CD4-positive, alpha-beta T cell treated with Interleukin-1 beta for 1 hour (primary cell): ENCODE measurements at places on chromosomes 13 and 19.

- DNase-seq, result no peak
These were observed 122.3 kb downstream of the SLC7A1 start for GRCh38 chr13:29473166-29473565.

DNA sequence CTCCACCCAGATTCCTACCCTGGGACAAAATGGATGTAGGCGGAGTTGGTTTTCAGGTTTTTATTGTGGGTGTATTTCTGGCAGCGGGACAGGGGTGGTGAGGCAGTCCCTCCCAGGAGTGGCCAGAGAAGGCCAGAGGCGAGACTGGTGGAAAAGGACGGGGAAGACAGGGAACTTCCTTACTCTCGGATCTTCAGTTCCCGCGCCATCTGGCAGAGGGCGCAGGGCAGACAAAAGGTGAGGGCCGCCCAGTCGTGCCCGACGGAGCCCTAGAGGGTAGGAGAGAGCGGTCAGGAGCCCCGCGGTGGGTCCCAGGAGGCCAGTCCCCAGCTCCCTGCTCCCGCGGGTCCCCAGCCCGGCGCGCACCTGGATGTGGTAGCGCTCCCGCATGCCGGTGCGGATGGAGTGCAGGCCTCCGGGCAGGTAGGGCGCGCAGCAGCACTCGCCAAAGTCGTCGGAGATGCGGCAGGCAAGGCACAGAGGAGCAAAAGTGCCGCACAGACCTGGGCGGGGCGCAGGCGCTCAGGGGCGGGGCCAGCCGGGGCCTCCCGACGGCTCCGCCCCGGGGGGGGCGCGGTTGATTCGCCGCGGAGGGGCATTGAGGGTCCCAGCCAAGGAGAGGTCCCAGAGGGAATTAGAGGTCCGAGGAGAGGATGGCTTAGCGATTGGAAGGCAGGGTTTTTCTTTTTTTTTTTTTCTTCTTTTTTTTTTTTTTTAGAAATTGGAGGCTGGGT lies 3.0 kb downstream of the CNFN start:
- peak; percentile 67 for DNase-seq

- peak; percentile 24 for DNase-seq
These were observed 106.5 kb downstream of the TEX26 start for GRCh38 chr13:31038834-31039552.

DNA sequence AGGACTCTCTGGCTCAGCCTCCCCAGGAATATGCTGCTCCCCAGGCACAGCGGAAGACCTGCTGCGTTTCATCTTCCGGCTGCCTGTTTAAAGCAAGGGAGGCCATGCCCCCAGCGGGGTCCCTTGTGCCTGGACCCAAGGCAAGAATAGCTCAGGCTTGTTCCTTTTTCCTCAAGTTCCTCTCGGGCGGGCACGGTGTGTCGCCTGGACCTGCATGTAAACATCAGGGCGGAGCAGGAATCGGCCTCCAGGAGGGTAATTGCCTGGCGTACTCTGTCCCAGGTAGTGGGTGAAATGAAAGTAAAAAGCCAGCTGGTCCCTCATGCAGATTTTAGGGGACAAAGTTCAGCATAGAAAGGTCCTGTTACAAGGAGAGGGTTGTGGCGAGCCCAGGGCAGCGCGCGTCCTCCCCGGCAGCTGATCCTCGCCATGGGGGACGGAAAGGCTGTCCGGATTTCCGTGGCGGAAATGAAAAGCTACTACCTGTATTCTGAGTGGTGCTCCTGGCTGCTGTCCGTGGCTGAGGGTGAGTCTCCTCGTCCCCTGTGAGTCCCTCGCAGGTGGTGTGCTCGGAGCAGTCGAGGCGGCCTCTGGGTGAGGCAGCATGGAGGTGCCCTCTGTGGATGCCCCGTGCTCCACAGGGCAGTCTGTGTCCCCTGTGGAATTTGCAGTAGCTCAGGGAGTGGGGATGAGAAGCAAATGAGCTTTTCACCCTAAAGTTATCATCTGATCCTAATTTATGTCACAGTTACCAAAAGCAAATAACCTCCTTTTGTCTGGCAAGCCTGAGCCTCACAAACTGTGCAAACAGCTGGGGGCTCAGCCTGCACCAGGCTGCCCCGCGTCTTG lies 16.2 kb downstream of the MCF2L start:
- no peak for DNase-seq

GRCh38 chr13:52130641-52131040 lies 1.8 kb upstream of the NEK5 start:
- DNase-seq, result no peak

DNA sequence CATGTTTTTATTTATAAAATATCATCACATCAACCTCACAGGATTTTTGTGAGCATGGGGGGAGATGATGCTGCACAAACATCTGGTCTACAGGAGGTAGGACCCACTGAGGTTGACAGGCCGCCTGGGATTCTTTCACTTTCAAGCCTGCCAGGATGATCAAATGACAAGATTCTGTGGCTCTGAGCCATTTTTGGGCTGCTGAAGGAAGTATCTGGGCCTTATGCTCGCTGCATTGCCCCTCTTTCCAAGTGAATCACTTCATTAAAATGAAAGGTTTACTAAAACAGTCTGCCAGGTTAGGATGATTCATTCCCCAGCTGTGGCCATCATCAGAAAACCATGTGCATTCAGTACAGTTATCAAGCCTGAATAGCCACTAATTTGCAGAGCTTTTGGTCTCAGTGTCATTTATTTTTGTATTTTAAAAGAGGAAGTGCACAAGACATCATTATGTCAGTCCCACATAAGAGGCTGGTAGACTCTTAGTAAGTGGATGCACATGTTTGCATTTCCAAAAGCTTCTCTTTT lies 34.4 kb downstream of the STARD13 start:
- DNase-seq, result no peak

DNA sequence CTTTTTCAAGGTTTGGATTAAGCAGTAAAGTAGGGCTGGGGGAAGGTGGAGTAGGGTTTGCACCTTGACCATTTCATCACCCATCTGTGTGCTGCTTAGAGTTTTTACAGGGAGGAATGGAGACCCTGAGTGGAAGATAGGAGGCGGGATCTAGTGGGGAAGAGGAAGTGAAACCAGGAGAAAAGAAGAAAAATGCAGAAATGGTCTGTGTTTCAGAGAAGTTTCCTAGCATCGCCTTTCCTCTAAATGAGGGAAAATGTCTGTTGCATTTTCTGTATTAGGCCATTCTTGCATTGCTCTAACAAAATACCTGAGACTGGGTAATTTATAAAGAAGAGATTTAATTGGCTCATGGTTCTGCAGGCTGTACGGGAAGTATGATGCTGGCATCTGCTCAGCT lies 64.1 kb downstream of the TPT1 start:
- no peak for DNase-seq

DNA sequence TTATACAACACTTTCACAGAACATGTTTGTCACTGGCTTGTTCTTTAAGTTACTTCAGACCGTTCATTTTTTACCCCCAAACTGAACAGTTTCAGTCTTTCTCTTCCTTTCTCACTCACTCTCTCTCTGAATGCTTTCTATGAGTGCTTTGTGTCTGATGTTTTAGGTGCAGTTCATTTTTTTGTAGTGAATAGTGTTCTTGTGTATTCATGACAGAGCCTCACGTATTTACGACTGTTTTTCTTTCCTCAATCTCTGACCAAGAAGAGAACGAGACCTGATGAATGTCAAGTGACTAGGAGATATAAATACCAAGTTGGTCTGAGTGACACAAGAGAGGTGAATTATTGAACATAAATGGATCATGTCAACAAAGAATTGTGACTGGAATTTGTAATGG lies 1525.0 kb upstream of the MIR17HG start:
- DNase-seq, result no peak

GRCh38 chr19:11322269-11323024 lies 17.0 kb downstream of the RAB3D start:
- no peak for DNase-seq

DNA sequence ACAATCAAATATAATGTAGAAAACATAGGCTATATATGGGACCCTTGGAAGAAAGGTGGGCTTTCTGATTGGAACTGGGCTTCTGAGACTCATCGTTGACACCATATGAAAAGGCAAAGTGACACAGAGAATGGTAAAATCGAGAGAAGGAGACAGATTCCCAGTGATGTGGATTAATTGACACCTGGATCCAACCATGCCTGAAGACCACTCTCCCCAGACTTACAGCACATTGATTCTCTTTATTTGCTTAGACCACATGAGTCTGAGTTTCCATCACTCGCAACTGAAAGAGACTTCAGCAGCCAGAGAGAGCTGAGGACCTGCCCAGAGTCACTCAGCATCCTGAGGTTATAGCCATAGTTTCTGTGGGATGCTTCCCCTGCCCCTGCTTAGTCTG lies 6.0 kb downstream of the CYP4F11 start:
- DNase-seq, result no peak

DNA sequence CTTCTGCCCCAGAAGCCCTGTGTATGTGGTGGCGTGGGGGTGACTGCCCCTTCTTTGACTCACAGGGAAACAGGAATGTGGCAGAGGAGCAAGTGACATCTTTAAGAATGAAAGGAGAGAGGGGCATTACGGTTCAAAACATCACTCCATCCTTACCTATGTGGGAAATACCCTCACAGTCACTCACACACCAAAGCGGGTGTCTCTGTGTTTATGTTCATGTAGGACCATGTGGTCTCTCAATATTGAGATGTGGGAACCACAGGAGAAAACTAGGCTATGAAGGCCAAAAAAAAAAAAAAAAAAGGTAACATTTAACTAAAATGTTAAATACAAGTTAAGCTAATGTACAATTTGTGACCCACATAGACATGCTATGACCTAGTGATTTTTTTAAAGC lies 153.6 kb upstream of the GPR12 start:
- DNase-seq, result no peak

DNA sequence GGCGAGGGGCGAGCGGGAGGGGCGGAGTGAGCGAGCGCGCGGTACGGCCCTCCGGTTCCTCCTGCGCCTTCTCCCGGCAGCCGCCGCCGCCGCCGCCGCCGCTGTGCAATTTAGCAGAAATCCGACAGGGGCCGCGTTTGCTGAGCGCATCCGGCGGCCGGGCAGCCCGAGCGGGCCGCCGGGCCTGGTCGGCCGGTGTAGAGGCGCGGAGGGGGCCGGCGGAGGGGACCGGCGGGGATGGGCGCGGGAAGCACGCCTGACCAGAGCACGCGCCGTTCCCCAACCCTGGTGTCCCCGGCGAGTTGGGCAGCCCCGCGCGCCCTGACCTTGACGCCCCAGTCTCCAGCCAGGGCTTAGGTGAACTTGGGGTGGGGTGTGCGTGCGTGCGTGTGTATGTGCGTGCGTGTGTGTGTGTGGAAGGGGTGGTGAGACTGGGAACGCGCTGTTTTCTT lies 144.5 kb upstream of the ZNF536 start:
- no peak for DNase-seq

DNA sequence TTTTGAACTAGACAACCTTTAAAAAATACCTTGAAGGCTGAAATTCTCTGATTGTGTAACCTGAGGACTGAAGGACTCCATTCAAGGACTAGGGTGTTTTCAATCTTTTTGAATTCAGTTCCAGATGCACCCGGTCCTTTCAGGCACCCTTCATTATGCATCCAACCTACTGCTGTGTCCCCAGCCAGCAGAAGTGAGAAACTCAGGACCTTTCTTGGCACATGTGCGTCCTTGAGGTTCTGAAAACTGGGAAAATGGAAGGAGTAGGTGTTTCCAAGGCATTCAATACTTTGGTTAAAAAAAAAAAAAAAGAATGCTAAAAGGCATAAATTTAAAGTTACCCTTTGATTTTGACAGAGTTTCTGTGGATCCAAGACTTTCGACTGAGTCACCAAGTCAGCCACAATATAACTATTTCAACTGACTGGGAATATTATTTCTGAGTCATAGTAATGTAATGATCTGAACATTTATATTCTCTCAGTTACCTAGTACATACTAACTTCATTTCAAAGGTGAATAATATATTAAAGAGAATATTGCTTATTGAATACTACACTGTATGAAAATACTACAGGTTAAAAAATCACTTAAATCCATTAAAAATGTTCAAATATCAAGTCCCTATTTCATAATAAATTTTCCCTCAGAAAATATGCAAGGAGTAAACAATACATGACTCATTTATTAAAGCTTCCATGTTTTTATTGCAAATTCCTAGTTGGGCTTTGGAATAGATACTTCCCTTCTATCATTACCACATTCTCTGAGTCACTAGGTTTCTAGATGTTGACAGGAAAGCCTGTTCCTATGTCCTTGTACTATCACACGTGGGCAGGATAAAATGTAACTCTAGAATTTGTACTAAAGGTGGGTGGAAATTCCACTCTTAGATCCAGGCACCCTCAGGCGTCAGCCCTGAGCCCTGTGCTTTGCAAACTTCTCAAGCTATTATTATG lies 2.4 kb upstream of the ITGBL1 start:
- DNase-seq, result no peak

DNA sequence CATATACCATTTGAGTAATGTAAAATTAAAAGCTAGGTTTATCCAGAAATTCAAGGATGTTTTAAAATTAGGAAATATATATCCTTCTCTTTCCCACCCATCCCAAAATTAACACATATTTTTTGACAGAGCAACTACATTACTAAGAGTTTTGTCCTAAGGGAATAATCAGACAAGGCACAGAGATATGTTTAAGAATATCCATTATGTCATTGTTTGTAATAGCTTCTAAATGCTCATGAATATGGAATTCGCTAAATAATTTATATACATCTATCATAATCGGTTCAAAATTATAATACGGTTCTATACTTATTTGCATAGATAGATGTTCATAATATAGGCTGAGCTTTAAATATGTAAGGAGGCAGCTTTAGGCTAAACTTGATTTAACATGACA lies 9.8 kb downstream of the UBL3 start:
- no peak for DNase-seq

DNA sequence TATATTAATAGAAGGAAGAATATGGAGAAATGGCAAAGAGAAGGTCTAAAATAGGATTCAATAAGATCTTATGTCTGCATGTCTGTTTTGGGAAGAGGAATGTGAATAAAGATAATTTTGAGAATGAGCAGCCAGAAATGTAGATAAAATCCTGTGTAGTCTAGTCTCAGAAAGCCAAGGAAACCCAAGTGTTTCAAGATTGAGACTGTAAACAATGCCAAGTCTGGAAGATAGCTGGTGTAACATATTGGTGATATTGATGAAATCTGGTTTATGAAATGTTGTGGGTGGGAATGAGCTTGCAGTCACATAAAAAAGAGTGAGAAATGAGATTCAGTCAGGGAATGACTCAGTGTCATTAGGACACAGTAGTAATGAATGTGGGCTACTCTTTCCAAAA lies 1180.3 kb upstream of the PCDH20 start:
- no peak for DNase-seq

DNA sequence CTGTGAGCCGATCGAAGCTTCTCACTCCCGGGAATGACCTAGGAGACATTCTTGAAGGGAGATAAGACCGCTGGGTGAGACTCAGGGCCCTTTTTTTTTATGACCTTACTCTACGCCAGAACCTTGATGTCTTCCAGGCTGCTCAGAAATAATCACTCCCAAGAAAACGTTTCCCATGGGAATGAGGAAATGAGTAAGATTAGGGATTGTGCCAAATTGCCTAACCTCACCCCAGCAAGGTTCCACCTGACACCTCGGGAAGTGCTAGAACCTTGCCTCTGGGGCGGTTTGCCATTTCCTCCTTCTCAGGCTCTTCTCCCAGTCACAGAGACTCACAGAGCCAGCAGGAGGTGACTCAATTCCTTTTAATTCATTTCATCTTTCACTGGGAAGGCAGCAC lies 2.3 kb downstream of the SLC46A3 start:
- DNase-seq, result no peak
